ENCODE measurements at places on chromosomes 16 and 17.

GRCh38 chr17:28554565-28554964 is 2.1 kb upstream of the UNC119 start:
- no peak for DNase-seq

GRCh38 chr16:77469634-77470033 is 34.8 kb upstream of the ADAMTS18 start:
- DNase-seq: no peak

DNA sequence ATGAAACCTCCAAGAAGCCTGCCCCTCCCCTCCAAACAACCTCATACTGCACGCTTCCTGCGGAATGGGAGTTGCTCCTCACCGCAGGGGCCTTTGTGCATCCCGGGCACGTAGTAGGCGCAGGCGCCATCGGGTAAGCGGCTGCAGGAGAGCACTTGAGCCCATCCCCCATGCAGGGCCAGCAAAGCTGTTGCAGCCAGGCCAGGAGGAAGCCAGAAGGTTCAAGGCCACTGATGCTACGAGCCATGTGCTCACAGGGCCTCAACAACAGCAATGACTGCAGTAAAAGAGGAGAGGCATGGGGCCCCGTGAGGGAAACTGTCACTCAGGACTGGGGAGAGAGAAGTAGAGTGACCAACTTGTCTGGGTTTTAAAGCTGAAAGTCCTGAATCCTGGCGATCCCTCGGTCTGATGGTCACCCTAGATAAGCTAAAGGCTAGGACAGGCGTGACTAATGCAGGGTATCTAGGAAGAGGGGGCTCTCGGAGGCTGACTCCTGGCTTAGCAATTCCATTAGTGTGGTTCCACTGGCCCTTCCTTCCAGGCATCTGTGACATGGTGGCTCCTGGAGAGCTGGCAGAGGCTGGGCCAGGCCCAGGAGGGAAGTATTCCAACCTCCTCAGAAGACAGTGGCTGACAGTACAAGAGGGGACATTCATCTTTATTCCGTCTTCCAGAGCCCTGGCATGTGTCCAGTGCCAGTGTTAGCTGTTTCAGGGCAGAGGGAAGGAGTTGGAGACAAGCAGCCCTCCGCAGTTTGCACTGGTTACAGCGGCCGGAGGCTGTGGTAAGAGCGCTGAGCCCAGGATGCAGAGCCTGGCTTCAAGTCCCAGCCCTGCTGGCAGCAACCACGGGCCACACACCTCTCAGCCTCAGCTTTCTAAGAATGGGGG is 20.8 kb downstream of the GOSR2 start:
- DNase-seq: no peak

GRCh38 chr16:21644674-21645073 is 7.7 kb downstream of the IGSF6 start:
- DNase-seq: no peak

DNA sequence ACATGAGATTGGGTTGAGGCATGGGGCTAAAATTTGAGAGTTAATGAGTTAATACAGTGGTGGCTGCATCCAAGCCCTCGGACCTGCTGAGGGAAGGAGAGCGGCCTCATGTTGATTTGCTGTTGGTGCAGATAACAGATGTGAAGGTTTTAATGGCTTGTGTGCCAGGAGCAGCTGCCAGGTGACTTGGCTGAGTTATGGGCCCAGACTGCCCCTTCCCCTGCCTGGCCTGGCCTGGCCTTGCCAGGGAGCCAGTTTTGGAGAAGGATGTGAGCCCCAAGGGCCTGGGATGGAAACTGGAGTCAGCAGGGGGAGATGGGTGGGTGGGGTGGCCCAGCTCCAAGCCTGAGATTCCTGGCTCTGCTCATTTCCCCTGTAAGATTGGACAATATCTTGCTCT is 230.1 kb downstream of the CBLN1 start:
- DNase-seq: no peak

DNA sequence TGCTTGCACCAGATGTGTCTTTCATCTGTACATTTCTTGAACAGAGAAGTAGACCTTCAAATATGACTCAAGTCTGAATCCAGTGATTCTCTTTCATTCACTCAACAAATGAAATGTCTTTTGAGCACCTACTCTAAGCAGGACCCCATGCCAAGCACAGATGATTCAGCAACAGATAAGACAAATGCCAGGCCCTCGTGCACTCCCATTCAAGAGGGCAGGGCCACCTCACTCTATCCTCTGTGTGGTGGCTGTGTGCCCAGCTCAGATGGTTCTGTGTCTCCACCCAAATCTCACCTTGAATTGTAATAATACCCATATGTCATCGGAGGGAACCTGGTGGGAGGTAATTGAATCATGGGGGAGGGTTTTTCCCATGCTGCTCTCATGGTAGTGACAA is 74.1 kb upstream of the NKD1 start:
- no peak for DNase-seq

- no peak for DNase-seq
Measured at GRCh38 chr16:19700319-19700781, 17.7 kb downstream of the KNOP1 start.

DNA sequence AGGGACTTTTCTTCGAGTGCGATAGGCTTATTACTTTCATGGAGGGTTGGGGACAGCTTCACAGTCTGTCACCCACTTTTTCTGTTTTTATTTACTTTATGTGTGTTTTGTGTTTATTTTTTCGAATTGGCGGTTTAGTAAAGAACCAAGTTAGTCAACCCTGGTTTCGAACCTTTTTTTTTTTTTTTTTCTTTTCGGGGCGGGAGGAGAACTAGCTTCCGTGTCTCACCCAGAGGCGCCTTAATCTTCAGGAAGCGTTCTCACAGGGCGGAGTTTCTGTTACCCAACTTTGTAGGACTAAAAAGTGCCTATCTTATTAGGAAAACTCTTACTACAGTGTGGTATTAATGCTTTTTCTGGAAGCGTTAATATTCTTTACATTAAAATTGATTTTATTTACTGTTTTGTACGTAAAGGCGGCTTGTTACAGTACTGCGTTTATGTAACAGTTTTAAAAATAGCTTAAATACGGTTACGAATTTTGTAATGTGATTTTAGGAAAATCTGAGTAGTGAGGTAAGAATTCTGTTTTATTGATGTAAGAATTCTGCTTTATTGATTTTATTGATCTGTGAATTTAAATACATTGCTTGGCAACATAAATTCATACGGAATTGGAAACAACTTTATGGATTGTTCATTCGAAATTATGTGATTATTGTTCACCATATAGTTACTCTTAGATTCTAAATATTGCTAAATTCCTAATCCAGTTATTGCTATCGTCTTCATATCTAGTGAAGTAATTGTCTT is 885 bp downstream of the ZNF207 start:
- DNase-seq: no peak

DNA sequence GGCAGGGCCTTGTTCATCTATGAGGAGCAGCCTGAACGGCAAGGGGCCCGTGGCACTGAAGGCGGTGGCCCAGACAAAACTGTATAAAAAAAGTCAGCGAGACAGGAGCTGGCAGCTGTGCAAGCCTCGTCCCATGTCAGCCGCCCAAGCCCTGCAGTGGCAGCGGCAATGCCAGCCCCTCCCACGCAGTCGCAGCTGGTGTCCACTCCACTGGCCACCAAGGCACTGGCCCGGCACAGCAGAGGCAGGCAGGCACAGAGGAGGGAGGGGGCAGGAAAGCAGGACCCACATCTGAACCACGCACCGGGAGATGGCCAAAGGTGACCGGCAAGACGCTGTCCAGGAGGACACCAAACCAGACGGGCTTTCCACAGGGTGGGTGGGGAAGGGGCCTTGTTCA is 15.9 kb upstream of the C16orf95 start:
- no peak for DNase-seq

DNA sequence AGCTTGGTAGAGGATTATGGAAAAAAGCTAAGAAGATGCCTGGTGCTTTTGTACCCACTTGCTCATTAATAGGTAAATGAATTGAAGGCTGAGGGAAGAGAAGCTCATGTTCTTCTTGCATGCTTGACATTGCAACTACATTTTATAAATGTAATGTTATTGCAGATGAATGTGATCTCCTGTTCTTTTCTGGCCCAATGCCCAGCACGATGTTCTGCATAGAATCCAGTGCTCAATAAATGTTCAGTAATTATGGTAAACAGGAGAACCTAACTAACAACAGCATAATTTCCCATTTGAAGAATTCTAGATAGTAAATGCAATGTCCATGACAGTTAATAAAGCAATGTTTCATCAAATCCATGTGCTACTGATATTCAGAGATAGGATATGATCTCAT is 638.2 kb upstream of the SOX9 start:
- DNase-seq: no peak

- DNase-seq: no peak
Measured at GRCh38 chr17:78532922-78533640, 44.1 kb downstream of the DNAH17 start.

DNA sequence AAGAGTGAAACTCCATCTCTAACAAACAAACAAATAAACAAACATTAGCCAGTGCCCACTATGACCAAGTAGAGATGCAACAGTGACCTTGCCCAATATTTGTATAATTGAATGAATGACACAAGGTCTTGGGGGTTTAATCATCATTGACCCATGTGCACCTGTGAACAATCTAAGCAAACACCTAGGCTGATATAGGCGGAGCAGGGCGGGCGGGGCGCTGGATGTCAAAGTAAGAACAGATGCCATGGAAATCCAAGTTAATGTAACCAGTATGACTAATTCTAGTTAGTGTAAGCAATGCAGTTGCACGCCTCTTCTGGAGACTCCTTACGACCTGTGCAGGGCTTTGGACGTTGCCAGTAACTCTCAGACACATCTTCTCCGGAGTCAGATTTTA is 17.6 kb downstream of the RCVRN start:
- no peak for DNase-seq

DNA sequence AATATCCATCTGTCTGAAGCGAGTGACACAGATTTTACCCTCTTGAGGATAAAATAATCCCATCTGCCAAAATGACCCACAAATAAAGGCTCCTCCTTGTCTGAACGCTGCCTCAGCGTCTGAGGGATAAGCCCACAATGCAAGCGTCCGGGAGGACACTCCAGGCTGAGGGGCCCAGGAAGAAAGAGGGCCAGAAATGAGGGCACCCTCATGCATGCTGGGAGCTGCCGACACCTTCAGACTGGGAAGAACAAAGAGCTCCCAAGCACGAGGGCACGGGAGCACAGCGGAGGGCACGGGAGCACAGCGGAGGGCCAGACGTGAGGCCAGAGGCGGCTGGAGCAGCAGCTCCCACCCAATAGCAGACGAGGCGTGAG is 126.9 kb downstream of the ZNF778 start:
- DNase-seq: no peak

DNA sequence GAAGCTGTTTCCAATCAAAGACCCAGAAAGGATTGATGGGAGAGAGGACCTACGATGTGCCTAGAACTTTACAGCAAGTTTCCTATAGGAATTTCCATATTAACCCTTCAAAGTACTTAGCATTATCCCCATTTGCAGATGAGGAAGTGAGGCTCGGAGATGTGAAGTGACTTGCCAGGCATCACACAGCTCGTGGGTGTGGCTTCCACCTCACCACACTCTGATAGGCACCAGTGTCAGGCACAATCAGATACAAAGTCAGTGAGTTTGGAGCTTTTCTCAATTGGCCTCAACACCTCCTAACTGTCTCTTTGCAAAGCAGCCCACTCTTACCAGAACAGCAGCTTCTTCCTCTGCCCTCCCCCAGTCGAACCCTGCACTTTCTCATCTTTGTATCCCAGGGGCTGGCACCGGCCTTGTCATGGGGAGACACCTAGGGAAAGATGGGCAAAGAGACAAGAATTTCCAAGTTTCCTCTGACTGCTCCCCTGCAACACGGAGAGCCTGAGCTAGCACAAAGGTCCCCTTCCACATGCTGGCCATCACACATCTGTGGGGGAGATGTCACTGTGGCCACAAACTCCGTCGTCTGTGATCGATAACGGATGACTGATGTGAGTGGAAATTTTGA is 37.4 kb upstream of the CCL1 start:
- DNase-seq: no peak

GRCh38 chr16:88906535-88907105 is 40.2 kb upstream of the PABPN1L start:
- no peak for DNase-seq

- no peak for DNase-seq
Measured at GRCh38 chr16:78421181-78421708, 321.8 kb downstream of the WWOX start.

DNA sequence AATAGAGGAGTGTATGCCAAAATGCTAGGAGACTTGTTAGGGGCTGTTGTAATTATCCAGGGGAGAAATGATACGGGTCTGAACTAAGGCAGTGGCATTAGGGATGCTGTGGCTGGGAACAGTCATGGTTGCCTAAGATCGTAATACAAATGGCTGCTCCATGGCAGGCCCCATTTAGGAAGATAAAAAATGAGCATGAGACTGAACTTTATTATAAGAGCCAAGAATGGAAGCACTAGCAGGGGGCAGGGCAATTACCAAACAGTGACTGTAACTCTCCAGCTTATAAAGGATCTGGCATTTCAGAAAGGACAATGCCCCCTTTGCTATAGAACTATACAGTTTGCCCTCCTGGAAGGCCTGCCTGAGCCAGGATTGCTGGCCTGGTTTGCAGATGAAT is 503.3 kb upstream of the CDH5 start:
- DNase-seq: no peak

GRCh38 chr17:20010099-20010863 is 1.1 kb downstream of the SPECC1 start:
- no peak for DNase-seq

DNA sequence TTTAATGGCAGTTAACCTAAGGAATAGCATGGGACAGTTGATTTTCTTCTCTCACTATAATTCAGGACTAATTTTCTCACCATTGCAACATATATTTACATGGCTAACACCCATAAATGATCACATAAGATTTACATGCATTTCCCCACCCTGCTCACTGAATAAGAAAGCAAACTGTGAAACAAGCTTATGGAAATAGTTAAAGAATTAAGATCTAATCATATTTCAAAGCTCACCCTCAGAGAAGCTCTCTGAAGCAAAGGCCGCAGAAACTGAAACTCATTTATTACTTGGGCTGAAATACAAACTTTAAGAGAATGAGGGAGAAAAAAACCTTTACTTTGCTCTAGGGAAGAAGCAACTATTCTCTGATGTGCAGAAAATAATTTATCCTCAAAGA is 218.7 kb upstream of the AXIN2 start:
- no peak for DNase-seq

GRCh38 chr17:61495161-61495857 is 43.1 kb downstream of the TBX4 start:
- DNase-seq: no peak

GRCh38 chr17:44832805-44833204 is 2.7 kb upstream of the GJC1 start:
- DNase-seq: no peak
